ENCODE measurements at places on chromosomes 12 and 14.
A peak's percentile ranks its signal among the peaks of the same experiment; 100 is the strongest.

GRCh38 chr14:101882141-101882935 lies 82.0 kb upstream of the DYNC1H1 start:
- no peak for DNase-seq

- DNase-seq = no peak
These were observed 84.7 kb downstream of the DACT1 start for GRCh38 chr14:58722441-58722840.

DNA sequence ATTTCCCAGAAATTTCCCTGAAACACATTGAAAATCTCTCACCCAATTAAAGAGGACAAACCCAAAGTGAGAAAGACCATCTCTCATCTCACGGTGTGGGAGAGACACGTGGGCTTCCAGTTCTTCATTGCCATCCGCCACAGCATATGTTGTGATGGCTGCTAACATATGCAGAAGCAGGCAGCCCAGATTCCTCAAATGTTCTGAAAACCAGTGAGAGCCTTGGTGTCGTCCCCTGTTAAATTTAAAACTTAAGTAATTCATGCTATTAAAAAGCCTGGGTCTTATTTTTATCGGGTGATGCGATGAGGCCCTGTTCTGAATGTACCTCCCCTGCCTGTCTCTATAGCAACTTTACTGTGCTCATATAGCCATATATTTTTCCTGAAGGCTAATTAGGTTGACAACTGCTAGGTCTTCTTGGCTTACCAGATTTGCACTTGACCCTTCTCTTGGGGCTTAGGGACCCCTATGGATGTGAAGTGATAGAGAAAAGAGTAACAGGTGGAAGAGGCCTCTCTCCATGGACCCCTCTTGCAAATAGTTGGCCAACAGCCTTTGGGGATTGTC lies 2.8 kb upstream of the FGF6 start:
- no peak for DNase-seq

DNA sequence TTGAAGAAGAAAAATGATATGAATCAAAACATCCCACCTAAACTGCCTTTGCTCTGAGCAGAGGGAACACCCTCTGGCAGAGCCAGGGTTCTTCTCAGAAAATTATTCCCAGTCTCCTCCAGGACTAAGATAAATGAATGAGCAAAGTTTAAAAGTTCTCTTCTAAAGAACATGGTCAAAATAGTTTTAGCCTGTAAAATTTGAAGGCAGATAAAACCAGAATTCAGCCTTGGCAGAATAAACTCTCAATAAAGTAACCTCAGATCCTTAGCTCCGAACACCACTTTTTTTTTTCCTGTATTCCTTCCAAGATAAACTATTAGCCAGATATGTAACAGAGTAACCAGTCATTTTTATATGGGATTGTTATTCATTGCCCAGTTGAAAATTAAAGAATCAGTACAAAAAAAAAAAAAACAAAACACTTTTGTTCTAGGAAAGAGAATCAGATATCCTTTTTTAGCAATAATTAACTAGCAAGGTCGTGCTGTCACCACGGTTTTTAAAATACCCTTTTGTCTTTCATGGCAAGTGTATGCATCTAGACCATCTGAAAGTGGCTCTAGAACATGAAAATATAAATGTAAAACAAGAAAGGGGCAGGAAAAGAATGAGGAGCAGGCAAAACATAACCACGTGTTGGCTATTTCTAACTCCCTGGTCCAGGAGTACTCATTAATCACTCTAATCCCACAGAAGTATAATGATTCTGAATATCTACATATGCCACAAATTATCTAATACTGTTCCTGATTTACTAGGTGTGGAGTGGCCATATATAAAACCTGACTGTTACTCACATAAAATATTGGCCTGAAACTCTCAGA lies 60.8 kb downstream of the CAPZA3 start:
- no peak for DNase-seq

DNA sequence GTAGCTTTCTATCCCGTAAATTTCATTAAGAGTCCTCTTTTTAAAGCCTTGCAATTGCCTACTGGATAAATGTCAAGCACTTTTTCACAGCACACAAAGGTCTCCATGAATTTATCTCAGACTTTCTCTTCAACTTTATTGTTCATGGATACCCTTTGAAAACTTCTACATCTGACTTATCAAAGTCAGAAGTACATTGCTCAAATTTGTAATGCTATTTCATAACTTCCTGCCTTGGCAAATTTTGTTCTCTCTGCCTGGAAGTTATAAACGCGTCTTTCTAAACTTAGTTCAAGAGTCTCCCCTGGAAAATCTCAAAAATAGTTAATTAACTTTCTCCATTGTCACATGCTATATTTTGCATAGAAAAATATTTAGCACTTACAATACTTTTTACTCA lies 55.9 kb upstream of the RERGL start:
- DNase-seq = no peak

DNA sequence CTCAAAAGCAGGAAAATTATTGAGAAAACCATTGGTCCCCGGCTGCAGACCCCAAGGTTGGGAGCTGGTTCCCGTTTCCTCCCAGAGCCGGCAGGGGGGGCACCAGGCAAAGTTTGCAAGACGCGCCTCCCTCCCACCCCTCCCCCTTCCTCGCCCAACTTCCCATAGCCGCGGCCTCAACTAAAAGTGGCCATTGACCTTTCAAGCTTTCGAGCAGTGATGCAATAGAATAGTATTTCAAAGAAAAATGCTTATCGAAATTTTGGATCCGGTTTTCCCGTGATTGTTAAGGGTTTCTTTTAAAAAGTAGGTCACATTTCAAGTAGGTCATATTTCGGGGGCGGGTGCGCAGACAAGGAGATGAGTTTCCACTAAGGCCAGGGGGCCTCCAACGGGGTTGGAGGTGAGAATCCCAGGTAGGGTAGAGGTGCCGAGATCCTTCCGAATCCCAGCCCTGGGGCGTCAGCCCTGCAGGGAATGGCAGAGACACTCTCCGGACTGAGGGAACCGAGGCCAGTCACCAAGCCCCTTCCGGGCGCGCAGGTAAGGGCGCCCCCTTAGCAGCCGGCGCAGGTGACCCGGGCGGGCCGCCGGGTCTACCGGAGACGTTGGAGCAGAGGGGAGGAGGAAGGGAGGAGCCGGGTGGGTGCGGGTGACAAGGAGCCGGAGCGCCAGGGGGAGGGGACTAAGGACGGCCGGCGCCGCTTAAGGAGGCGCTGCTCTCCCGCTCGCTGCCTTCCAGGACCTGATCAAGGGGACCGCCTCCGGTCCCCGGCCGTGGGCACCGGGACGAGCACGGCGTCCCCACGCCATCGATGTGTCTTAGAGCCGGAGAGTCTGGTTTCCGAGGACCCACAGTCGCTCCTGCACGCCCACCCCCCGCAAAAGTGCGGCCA lies 2.6 kb upstream of the SOCS2 start:
- DNase-seq = peak; percentile 82

DNA sequence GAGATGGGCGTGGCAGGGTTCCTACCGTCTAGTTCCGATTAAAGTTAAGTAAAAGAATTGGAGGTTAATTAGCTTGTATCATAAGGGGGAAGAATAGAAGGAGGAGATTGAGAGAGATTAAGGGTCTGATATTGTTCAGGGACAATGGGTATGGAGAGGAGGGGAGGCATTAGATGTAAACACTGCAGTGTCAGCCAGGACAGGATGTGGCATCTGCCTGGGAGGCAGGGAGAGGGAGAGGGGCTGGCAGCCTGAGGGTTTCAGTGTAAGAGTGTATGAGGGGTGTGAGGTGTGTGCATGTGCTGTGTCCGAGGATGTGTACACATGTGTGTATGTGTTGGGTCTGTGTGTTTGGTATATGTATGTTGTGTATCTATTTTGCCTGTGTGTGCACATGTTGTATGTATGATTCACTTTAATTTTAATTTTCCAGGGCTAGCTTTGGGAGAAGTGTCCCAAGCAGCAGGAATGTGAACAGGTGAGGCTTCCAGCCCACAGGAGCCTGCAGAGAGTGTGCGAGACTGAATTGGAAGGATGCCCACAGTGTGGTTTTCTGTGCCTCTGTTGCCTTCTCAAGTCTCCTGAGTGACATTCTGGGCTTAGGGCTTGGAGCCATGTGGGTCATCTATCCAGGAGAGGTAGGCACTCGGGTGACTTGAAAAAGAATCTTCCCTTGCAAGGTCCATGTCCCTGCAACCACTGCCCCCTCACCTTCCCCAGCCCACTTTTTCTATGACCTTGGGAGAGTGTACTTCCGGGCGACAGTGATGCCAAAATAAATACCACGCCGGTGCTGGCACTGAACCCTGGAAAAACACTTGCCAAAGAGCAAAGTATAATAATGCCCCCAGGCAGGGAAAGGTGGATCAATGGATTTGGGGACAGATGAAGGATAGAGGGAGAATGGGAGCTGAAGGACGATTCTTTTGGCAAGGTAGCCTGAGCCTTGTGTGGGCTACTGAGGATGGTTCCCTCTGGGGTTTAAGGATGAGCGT lies 36.8 kb upstream of the DCD start:
- DNase-seq = no peak

- DNase-seq = no peak
These were observed 972 bp downstream of the PTGDR start for GRCh38 chr14:52268279-52269061.

DNA sequence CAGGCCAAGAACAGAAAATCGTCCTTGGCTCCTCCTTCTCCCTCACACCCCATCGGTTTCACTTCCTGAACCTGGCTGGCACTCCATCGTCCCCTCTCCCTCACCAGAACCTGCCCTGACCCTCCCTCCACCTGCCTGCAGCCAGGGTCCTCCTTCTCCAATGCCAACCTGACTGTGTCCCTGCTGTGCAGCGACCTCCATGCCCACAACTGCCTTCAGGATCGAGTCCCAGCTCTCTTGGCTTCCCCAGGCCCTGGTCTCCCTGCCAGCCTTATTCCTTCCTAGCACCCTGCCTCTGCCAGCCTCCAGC lies 19.8 kb downstream of the HVCN1 start:
- DNase-seq = no peak

- DNase-seq = no peak
These were observed 54.1 kb upstream of the PLBD1 start for GRCh38 chr12:14621826-14622225.

DNA sequence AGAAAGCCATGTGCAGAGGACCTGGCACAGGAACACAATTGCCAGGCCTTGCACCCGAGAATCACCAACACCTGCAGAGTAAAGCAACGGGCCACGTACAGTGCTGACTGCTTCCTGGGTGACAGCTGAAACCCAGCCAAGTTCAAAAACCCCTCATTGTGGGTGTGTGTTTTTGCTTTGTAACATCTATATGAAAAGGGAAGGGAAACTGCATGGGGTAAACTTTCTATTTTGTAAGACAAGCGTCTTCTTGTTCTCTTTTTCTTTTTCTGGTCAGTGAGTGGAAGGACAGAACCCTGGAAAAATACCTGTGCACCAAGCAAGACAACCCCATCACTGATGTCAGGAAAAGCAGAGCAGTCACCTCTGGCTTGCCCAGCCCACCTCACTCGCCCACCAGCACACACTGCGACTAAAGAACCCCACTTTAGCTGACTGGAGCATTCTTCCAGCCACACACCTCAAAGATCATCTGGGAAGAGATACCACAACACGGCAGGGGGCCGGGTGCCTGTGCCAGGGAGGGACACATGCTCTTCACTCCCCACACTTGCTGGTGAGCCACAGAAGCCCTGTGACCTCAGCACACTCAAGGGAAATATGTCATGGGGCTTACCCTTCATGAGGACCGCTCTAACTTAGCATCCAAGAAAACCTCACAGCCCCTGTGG lies 172.3 kb downstream of the NDUFA12 start:
- DNase-seq = no peak

- no peak for DNase-seq
These were observed 176.6 kb downstream of the GALC start for GRCh38 chr14:87816416-87816815.

GRCh38 chr12:25785134-25785533 lies 173.3 kb upstream of the RASSF8 start:
- DNase-seq = no peak

DNA sequence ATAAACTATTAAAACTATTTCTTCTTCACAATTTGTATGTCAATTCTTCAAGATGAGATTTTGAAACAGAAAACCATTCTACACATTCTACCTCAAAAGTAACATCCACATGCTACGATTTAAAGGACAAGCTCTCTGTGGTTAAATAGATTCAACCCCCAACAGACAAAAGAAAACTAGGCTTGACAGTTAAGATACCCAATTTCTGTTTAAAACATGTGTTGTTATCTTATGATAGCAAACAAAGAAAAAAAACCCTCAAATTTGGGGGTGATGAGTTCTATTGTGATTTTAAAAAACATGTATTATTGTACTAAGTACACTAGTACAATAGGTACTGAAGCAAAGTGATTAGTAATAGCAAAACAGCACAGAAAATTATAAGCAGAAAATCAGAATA lies 33.8 kb downstream of the ATF7 start:
- no peak for DNase-seq

DNA sequence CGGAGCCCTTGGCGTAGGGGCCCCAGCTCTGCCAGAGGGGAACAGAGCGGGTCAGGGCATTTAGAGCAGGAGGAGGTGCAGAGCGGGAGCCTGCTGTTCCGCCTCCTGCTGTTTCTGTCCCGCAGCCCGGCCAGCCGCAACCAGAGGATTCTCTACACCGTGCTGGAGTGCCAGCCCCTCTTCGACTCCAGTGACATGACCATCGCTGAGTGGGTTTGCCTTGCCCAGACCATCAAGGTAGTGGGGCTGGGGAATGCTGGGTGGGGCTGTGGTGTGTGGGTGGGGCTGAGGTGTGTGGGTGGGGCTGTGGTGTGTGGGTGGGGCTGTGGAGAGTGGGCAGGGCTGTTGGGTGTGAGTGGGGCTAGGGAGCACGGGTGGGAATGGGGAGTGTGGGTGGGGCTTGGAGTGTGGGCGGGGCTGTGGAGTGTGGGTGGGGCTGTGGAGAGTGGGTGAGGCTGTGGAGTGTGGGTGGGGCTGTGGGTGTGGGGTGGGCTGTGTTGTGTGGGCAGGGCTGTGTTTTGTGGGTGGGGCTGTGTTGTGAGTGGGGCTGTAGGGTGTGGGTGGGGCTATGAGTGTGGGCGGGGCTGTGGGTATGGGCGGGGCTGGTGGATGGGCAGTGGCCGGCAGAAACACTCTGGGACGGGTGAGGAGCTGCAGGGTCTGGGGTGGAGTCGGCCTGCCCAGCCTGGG lies 8.0 kb downstream of the ASPG start:
- DNase-seq = no peak

DNA sequence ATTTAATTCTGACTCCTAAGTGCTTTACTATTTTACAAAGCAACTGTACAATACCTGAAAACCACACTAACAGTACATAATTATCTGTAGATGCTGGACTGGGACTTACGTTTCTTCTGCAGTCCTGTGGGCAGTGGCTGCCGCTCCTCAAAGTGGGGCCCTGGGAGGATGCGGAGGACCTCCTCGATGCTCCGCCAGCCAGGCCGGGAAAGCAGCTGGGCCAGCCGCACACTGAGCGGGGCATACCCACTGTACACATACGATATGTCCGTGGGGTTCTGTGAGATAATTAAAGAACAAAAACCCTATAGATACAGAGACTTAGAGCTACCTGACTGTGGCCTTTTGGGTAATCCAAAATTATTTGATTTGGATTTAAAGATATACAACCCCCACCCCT lies 6.8 kb upstream of the DIABLO start:
- no peak for DNase-seq
